ENCODE measurements at places on chromosomes 5 and 9.
A peak's percentile ranks its signal among the peaks of the same experiment; 100 is the strongest.

DNA sequence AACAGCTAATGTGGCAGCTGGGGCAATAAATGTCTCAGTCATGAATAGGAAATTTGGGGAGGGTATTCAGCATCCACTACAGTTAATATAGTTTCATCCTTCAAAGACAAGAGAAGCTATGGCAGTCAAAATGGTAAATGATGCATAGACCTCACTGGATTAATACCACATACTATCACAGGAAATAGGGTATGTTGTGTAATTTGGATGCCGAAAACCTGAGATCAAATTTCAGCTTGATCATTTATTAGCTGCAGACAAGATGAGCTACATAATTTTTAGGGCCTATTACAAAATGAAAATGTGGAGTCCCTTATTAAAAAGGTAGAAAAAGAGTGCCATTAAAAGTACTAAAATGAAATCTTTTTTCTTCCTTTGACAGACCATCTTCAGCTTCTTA, 112.6 kb upstream of the MTAP start:
- DNase-seq: no peak

- no peak for DNase-seq
These were observed 424.1 kb upstream of the ACTBL2 start for GRCh38 chr5:57906671-57907070.

DNA sequence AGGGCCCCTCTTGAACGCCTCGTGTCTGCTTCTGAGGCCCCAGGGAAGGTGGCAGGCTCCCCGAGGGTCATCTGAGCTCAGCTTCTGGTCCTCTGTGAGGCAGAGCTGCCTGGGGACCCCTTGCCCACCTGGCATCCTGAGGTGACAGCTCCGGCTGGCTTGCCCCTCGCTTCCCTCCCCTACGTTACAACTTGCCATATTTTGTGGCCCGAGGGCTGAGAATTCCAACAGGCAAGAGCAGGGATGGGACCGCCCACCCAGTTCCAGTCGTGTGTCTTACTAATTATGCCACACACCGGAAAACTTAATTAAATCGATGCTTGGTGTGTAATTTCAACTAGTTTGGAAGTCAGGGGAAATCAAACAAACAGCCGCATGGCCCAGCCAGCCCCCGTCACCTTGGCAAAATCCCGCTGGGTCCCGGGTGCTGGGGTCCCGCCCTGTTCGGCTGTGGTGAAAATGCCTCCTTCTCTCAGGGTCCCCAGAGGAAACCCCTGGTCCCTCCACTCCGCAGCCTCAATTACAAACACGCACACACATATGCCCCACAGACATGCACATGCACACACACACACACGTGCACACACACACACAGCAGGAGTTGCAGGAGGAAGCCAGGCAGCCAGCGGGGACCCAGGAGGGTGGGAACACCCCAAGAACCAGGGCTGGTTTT, 221.0 kb upstream of the IER5L start:
- DNase-seq: no peak

- no peak for DNase-seq
These were observed 20.1 kb upstream of the LRRC14B start for GRCh38 chr5:170971-171800.

GRCh38 chr9:131520503-131520902, 10.6 kb downstream of the UCK1 start:
- DNase-seq: no peak

GRCh38 chr9:34086864-34087263, 38.2 kb upstream of the UBAP2 start:
- no peak for DNase-seq

DNA sequence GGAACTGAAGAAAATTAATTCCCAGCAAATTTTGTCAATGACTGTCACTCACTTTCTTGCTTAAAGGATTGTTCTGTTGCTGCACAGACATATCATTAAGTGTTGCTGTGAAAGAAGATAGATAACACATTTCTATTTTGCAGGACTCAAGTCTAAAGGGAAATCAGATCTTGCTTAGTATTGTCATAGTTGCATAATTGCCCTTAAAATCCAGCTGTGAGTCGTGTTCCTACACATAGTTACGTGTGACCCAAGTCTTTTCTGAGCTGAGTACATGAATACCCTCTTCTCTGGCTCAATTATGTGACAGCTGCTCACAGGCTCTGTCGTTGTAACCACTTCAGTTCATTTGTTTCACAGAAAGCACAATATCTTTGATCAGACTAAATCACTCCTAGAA, 390.8 kb downstream of the DTWD2 start:
- no peak for DNase-seq

- no peak for DNase-seq
These were observed 76.1 kb downstream of the KIF4B start for GRCh38 chr5:155089643-155090042.

DNA sequence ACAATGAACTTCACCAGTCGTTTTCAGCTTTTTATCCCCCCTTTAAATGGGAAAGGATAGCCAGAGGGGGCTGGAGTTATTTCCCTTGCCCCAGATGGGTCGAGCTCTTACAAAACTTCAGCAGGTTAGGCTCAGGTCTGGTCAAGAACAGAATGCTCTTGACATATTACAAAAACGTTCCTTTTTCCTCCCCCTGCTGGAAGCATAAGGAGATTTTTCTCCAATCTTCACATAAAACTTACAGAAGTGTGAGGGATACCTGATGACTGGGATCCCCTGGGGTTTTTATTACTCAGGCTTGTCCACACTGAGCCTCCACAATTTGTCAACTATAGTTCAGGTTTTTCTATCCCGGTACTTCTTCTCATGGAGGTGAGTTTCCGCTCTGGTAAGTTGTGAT, 60.8 kb downstream of the CSF2 start:
- no peak for DNase-seq

DNA sequence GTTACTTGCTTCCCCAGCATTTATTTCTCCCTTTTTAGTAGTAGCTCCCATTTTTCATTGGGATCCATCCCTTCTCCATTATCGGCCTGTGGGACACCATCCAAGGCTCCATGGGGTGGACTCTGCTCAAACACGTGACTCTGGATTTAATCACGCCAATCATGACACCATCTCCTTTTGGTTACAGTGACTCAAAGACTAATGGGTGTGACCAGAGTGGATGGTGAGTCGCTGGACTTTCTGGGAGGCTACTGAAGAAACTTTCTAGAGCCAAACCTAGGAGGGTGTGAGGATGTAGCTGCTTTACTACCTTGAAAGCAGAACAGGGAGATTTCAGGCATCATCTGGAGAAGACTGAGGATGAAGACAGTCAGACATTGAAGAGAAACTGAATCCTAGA, 93.1 kb downstream of the PJA2 start:
- peak; percentile 4 for DNase-seq

DNA sequence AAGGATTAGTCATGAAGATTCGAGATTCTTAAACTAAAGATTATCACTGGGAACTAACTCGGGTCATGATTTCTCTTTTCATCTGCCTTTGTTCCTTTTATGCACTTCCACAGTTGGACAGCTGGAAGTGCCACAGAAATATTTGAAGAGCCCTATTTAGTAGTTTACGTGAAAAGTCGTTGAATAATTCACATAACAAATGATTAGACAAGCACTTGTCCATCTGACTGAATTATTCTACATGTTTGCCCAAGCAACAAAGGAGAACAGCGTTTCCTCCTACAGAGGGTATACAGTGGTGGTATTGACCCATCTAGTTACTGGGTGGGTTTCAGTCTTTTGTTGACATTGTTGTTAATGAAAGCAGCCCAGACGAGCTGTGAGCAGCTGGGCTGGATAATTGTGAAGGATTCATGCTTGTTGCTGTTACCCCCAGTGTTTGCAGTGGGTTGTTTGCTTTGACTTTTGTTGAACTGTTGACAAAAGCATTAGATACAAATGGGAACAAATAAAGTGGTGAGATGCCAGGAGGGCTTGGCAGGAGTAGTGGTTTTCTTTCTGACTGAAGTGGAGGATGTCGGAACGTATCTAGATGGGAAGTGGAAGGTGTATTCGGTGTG, 96.2 kb downstream of the TLE4 start:
- no peak for DNase-seq

GRCh38 chr5:112914584-112914983, 7.4 kb downstream of the REEP5 start:
- no peak for DNase-seq

DNA sequence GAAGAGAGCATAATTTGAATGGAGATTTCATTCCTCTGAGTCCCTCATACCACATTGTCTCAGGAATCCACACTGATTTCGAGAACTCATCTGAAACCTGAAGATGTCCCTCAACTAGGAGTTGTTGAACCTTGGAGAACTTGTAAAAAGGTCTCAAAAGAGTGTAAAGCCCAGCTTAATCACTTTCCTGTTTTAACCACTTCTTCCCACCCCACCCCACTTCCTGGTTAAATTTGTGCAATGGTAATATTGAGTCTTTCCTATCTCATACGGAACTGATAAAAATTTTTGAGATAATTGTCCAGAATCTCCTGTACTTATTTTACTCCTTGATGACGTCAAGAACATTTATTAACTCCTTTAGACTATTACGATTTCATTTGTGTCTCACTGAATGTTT, 240.7 kb downstream of the ARRDC3 start:
- no peak for DNase-seq

DNA sequence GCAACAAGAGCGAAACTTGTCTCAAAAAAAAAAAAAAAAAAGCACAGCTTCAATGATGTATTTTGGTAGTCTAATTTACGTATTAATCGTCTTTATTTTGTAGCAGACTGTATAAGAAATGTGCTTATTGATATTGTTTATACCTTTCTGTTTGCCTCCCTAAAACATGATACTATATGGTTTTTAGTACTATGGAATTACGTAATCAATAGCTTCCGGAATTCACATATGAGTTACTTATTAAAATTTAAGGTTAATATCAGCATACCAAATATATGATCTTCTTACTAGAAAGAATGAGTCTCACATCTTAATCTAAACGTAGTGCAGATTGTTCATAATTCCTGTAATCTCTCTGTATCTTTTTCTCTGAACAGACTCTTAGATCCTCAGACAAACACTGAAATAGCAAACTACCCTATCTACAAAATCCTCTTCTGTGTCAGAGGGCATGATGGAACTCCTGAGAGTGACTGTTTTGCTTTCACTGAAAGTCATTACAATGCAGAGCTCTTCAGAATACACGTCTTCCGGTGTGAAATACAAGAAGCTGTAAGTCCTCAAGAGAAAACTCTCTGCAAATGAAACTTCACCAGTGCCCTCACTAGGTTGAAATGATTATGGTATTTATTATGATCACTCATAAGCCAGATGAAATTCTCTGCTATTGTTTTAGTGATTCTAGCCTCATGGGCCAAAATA, 44.4 kb upstream of the GPR21 start:
- no peak for DNase-seq

DNA sequence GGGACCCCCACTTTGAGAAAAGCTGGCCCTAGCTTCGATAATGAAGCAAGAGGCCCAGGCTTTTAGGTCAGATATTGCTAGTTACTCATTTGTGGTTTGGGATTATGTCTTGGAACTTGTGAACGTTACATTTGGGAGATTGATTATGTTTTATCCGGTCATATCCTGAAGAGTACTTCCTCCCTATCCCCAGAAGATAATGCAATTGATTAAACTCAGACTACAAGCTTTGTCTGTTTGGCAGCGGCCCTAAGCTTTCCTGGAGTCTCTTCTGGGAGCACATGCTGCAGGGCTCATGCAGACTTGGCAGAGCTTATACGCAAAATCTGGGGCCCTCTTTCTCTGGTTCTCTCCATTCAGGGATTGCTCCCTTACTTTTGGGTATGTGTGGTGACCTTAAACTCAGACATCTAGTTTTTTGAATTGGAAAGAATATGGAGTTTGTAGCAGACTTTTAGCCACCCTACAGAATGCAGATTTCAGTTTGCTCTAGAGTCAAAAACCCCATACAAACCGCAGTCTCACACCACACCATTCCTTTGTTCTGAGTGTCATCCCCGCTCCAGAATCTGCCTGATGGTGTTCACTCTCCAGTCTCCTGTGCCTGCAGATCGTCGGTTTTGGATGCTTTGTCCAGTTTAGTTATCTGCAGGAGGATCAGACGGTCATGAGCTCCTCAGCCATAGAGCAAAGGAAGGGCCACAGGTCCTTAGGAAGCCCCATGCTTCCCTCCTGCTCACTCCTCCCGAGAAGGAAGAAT, 449.5 kb upstream of the TRPC7 start:
- peak; percentile 38 for DNase-seq

DNA sequence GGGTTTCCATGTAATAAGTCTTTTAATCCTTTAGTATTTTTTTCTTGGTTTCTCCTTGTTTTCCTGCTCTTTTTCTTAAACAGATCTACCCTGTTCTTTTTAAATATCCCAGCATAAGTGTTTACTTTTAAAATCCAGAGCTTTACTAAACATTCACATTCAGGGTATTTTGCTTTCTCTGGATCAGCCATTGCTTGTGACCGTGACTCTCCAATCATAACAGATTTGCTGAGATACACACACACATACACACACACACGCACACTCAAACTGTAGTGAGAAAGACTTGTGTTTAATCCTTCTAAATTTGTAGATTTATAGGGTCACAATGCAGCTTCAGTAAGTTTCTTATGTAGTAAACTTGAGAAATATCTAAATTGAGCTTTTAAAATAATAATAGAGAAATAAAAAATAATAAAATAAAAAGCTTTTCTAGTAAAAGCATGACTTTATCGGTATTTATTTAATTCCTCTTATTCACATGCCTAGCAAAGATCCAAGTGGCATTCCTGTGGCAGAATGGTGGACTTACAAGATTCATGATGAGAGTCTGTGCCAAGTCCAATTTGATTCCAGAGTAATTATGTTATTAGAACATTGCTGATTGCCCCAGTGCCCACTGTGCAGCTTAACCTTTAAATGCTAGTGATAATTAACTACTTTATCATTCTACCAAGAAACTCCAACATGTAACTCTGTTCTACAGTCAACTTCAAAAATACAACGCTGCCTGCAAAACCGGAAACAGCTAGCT, 129.0 kb downstream of the TLE4 start:
- DNase-seq: no peak

DNA sequence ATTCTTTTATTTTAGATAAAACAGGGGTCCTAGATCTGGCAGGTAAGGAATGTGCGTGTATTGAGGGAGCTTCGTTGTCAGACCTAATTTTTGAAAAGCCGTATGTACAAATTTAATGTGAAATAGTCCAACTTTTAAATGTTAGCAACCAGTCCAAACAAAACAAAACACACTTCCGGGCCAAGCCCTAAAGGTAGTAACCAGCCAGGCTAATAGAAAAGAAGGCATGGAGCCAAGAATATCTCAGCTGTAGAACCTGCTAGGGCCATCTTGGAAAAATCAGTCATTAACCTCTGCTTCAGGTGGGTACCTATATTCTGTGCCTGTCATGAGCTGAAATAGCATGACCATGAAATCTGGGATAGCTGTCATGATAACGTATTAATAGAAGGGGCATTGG, 71.0 kb downstream of the SMARCA2 start:
- no peak for DNase-seq

GRCh38 chr5:43642428-43642827, 39.4 kb downstream of the NNT start:
- no peak for DNase-seq

DNA sequence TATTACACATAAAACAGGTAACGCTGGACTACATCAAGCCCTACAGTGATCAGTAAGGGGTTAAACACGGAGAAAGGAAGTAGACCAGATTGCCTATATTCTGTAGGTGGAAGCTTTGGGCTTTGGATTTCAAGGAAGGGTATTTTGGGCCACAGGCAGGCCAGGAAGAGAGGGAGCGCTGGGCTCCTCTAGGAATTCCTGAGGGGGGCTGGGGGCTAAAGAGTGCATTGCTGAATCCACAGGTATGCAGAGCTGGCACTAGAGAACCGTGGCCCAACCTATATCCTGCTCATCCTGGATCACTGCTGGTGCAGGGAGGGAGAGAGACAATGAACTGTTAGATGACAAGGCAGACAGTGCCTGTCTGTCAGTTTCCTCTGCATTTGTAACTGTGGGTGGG, 367.1 kb downstream of the CSNK1G3 start:
- no peak for DNase-seq
